ENCODE measurements at places on chromosomes 5 and 9. TPM values are rescaled to one million over a fixed set of nuclear protein-coding genes. Genes with fewer than 3 reads are reported as not detected.

DNA sequence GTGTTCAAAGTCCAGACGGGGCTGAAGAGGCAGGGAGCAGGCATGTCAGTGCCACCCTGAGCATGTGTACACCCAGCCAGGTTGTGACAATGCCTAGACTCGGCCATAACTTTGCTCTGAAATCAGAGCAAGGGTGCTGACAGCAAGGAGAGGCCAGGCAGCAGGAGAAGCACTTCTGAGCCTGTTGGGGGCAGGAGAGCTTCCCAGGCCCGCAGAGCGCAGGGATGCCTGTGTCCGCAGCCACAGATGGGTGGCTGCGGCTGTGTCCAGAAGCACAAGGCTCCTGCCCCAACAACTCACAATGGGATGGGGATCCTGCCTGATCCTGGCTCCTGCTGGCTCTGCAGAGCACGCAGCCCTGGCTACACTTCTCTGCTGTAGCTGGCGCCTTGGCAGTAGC lies 373.9 kb downstream of the CHSY3 start:
- DNase-seq: no peak
- no peak overlapping the region for H3K27ac ChIP-seq
- no peaks in the 10 kb centered on the region for H3K36me3 ChIP-seq
- no peaks in the 10 kb centered on the region for H3K4me1 ChIP-seq
- H3K4me3 ChIP-seq: no peak overlapping the region
- no peaks in the 10 kb centered on the region for H3K27me3 ChIP-seq

DNA sequence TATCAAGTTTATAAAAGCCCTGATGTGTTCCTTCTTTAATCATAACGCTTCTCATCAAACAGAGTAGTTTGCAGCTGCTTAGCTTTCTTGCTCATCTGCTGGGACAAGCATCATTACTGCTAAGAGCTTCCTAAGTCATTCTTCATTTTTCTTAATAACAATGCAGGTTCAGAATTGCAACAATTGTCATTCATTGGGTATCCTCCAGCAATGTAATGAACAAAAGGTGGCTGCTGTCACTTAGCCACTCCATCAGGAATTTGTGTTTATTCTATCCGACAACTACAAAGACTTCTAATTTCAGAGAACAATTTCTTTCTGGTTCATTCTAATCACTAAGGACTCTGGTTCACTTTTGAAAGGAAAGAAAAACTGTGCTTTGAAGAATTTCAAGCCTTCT lies 836.7 kb upstream of the CDH10 start:
- H3K36me3 ChIP-seq: no peaks in the 10 kb centered on the region
- H3K4me3 ChIP-seq: no peak overlapping the region
- no peaks in the 10 kb centered on the region for H3K27me3 ChIP-seq
- DNase-seq: no peak

DNA sequence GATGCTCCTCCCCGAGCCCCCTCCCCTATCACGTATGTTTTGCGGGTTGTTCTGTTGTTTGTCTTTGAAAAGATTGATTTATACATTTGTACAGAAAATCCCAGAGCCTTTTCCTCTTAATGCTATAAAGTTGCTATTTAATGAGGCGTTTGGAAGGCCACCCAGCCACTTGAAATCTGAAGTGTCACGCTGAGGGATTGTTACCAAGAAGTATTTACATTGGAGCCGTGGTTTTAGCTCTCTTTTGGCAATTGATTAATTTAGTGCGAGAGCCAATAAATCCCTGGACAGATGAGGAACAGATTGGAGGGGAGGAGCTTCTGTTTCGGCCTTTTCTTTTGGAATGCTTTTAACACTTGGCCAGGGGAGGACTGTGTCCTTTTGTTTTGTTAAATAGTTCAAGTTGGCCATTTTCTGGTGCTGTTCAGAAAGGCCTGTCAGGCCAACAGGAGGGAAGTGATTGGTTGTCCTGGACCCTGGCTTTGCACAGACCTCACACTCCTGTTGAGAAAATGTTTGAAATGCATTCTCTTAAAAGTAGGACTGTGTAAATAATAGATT lies 250.2 kb downstream of the PDZD2 start:
- no peak for DNase-seq
- H3K4me1 ChIP-seq: no peaks in the 10 kb centered on the region
- no peak overlapping the region for H3K27ac ChIP-seq
- no peaks in the 10 kb centered on the region for H3K27me3 ChIP-seq
- no peaks in the 10 kb centered on the region for H3K36me3 ChIP-seq

The PITX1 gene
- total RNA-seq: 1.8 TPM

DNA sequence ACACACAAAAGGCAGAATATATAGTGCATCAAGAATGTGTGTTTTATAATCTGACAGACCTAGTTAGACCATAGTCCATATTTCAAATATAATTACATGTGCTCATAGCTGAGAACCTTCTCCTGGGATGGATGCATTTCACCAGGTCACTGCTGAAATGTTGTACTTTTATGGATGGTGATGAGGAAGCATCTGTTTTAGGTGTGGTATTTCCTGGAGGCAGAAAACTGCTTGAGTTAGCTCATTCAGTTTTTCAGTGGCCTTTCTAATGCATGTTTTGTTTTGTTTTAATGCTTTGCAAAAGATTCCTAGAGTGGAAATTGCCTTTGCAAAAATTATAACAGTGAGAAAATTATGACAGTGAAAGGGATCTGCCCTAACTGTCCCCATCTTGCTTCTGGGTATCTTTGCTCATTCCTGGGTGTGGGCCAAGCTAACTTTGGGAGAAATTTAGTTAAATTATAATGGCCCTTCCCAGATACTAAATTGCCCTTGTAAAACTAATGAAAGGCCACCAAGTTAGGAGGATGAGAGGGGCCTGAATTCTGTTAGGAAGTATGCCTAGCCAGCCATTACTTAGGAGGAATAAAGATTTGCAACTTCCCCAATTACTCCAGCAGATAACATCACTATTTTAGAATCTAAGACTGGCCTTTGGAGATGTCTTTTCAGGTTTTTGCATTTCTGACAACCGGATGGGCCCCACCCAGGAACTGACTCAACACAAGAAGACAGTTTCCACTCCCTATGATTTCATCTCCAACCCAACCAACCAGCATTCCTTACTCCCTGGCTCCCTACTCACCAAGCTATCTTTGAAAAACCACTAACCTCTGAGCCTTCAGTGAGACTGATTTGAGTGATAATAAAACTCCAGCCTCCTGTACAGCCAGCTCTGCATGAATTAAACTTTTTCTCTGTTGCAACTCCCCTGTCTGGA lies 7.0 kb upstream of the IL12B start:
- no peak overlapping the region for H3K27ac ChIP-seq
- peak; percentile 22 for DNase-seq
- H3K4me3 ChIP-seq: no peak overlapping the region
- no peaks in the 10 kb centered on the region for H3K4me1 ChIP-seq
- H3K27me3 ChIP-seq: no peaks in the 10 kb centered on the region

DNA sequence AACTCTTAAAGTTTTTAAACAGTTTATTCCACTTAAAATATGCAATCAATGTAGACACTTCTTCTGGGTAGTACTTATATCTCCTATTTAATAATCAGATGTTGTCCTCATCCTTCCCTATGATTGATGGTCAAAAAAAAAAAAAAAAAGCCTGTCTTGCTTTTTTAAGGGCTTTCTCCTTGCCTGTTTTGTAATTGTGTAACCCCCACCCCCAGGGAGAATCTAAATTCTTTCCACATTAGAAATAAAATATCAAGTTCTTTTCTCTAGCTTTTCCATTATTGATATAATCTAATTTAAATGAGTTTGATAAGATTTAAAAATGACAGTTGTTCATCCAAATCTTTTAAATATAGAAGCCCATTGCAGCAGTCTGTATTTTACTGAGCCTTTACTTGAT lies 119.7 kb downstream of the CHSY3 start:
- DNase-seq: no peak
- H3K4me1 ChIP-seq: no peaks in the 10 kb centered on the region
- H3K27me3 ChIP-seq: no peaks in the 10 kb centered on the region
- H3K27ac ChIP-seq: no peak overlapping the region

The SLC28A3 gene
- total RNA-seq: not detected

- H3K27me3 ChIP-seq: peaks cover 34% of the 10 kb centered on the region
- H3K36me3 ChIP-seq: no peaks in the 10 kb centered on the region
- no peak for DNase-seq
- H3K4me1 ChIP-seq: no peaks in the 10 kb centered on the region
- H3K27ac ChIP-seq: no peak overlapping the region
Measured at GRCh38 chr9:109161471-109161870, 5.6 kb downstream of the FRRS1L start.

DNA sequence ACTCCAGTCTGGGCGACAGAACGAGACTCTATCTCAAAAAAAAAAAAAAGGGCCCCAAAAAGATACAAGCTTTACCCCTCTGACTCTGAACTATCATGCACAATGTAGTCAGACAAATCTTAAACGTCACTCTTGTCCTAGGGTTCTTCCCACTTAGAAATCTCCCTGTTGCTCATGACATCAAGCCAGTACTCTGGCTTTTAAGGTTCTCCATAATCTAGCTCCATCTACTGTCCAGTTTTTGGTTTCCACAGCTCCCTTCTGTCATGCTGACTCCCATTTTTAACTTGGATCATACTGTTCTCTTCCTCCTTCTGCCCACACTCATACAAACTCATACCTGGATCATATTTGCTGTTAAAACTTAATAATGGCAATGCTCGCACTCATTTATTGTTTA lies 156.7 kb upstream of the TLX3 start:
- DNase-seq: peak; percentile 15
- peaks cover 30% of the 10 kb centered on the region for H3K27me3 ChIP-seq
- H3K4me1 ChIP-seq: no peaks in the 10 kb centered on the region
- H3K27ac ChIP-seq: no peak overlapping the region

- H3K36me3 ChIP-seq: no peaks in the 10 kb centered on the region
- no peak overlapping the region for H3K27ac ChIP-seq
- no peaks in the 10 kb centered on the region for H3K27me3 ChIP-seq
- H3K4me1 ChIP-seq: no peaks in the 10 kb centered on the region
- no peak overlapping the region for H3K4me3 ChIP-seq
Measured at GRCh38 chr9:89527084-89527483, 29.2 kb upstream of the SEMA4D start.

GRCh38 chr5:96902876-96903275 lies 26.6 kb downstream of the ERAP2 start:
- no peaks in the 10 kb centered on the region for H3K27me3 ChIP-seq
- no peak overlapping the region for H3K4me3 ChIP-seq
- H3K27ac ChIP-seq: no peak overlapping the region
- no peaks in the 10 kb centered on the region for H3K4me1 ChIP-seq
- H3K36me3 ChIP-seq: no peaks in the 10 kb centered on the region

- H3K27ac ChIP-seq: no peak overlapping the region
- H3K36me3 ChIP-seq: no peaks in the 10 kb centered on the region
- H3K4me3 ChIP-seq: no peak overlapping the region
- no peak for DNase-seq
- H3K4me1 ChIP-seq: peaks cover 36% of the 10 kb centered on the region
Measured at GRCh38 chr9:120932086-120932823, 5.7 kb upstream of the TRAF1 start.

DNA sequence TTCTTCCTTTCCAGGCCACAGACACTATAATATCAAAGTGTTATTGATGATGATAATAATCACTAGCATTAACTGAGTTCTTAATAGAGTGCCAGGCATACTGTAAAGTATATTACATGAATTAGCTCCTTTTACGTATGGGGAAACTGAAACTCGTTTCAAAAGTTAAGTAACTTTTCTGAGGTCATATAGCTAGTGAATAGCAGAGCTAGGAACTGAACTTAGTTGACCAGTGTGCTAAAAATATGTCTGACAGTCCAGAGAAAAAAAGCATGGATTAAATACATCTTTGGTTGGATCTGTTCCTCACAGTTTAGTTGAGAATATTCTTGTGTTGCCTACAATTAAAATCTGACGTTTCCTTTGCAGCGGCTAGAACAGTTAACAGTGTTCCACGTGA lies 18.4 kb upstream of the CATSPER3 start:
- no peak overlapping the region for H3K4me3 ChIP-seq
- H3K27ac ChIP-seq: no peak overlapping the region
- H3K27me3 ChIP-seq: no peaks in the 10 kb centered on the region
- no peaks in the 10 kb centered on the region for H3K36me3 ChIP-seq
- no peak for DNase-seq
- no peaks in the 10 kb centered on the region for H3K4me1 ChIP-seq

- no peaks in the 10 kb centered on the region for H3K27me3 ChIP-seq
- no peak overlapping the region for H3K4me3 ChIP-seq
- no peak for DNase-seq
Measured at GRCh38 chr9:9177081-9177480, 1377.5 kb upstream of the DMAC1 start.

The LAMC3 gene
- 0.37 TPM for total RNA-seq

The NR2F1-AS1 gene
- 1.8 TPM for total RNA-seq

GRCh38 chr5:72005671-72006070 lies 101.6 kb upstream of the MAP1B start:
- DNase-seq: peak; percentile 4

The RASGRF2 gene
- 8.4 TPM for total RNA-seq

GRCh38 chr9:2023042-2023441 lies 7.9 kb downstream of the SMARCA2 start:
- no peak for DNase-seq
- no peak overlapping the region for H3K27ac ChIP-seq
- H3K4me3 ChIP-seq: no peak overlapping the region
- H3K4me1 ChIP-seq: peaks cover 33% of the 10 kb centered on the region
- no peaks in the 10 kb centered on the region for H3K27me3 ChIP-seq

The PCDHGA8 gene
- 2.2 TPM for total RNA-seq

GRCh38 chr5:147534172-147534951 lies 24.5 kb upstream of the DPYSL3 start:
- H3K36me3 ChIP-seq: no peaks in the 10 kb centered on the region
- no peak for DNase-seq
- H3K4me1 ChIP-seq: peaks cover 14% of the 10 kb centered on the region
- H3K27ac ChIP-seq: no peak overlapping the region
- H3K27me3 ChIP-seq: no peaks in the 10 kb centered on the region

- DNase-seq: no peak
- H3K27me3 ChIP-seq: no peaks in the 10 kb centered on the region
- H3K4me3 ChIP-seq: no peak overlapping the region
- no peak overlapping the region for H3K27ac ChIP-seq
- no peaks in the 10 kb centered on the region for H3K36me3 ChIP-seq
Measured at GRCh38 chr9:17315341-17315740, 180.5 kb downstream of the CNTLN start.

DNA sequence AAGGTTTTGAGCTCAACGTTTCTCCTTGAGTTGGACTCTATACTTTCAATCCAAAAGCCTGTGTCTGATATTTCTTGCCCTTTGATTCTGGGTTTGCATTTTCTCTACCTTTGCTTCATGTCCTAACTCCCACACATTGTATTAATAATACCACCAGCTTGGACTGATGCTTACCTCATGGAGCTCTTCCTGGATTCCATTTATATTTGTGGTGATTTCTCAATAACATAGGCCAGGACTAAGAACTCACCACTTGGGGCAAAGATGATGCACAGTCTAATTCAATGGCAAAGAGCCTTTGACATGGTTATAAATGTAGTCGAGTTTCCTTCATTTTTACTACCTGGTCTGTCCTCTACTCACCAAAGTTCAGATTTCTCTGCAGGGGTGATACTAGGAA lies 27.5 kb upstream of the EFNA5 start:
- peaks cover 5% of the 10 kb centered on the region for H3K27me3 ChIP-seq
- DNase-seq: no peak
- no peaks in the 10 kb centered on the region for H3K36me3 ChIP-seq
- no peak overlapping the region for H3K27ac ChIP-seq
- H3K4me3 ChIP-seq: no peak overlapping the region
- H3K4me1 ChIP-seq: no peaks in the 10 kb centered on the region

GRCh38 chr9:135923508-135923907 lies 16.2 kb upstream of the CAMSAP1 start:
- H3K4me1 ChIP-seq: no peaks in the 10 kb centered on the region
- no peak overlapping the region for H3K27ac ChIP-seq
- H3K4me3 ChIP-seq: no peak overlapping the region
- DNase-seq: no peak
- no peaks in the 10 kb centered on the region for H3K27me3 ChIP-seq

The FCN2 gene
- total RNA-seq: not detected
